ENCODE measurements at places on chromosomes 7 and 10.

- no peak for DNase-seq
Observed at GRCh38 chr10:1212571-1213141, 156.5 kb downstream of the WDR37 start.

GRCh38 chr10:11757454-11757820 is 15.3 kb downstream of the ECHDC3 start:
- no peak for DNase-seq

DNA sequence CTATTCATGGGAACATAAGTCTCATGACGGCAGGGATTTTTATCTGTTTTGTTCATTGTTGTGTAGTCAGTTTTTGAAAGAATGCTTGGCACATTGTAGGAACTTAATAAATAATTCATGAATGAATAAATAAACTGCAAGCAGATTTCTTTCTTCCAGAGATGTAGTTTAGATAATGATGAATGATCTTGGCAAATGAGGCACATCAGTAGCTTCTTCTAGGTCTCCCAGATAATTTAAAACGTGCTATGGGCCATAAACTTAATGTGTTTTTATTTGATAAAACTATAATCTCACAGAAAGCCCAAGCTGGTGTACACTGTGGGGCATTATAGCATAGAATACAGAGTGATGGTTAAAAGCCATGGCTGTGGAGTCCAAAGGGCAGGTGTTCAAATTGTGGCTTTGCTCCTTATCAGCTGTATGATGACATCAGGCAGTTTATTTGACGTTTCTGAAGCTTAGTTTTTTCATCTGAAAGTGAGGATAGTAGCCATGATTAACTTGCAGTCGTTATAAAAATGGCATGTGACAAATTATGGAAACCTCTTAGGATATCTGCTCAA is 3.5 kb downstream of the MGAM start:
- DNase-seq: no peak

GRCh38 chr7:151626422-151627115 is 106.9 kb upstream of the RHEB start:
- peak; percentile 27 for DNase-seq

- no peak for DNase-seq
Observed at GRCh38 chr7:124791426-124791825, 25.8 kb upstream of the GPR37 start.

DNA sequence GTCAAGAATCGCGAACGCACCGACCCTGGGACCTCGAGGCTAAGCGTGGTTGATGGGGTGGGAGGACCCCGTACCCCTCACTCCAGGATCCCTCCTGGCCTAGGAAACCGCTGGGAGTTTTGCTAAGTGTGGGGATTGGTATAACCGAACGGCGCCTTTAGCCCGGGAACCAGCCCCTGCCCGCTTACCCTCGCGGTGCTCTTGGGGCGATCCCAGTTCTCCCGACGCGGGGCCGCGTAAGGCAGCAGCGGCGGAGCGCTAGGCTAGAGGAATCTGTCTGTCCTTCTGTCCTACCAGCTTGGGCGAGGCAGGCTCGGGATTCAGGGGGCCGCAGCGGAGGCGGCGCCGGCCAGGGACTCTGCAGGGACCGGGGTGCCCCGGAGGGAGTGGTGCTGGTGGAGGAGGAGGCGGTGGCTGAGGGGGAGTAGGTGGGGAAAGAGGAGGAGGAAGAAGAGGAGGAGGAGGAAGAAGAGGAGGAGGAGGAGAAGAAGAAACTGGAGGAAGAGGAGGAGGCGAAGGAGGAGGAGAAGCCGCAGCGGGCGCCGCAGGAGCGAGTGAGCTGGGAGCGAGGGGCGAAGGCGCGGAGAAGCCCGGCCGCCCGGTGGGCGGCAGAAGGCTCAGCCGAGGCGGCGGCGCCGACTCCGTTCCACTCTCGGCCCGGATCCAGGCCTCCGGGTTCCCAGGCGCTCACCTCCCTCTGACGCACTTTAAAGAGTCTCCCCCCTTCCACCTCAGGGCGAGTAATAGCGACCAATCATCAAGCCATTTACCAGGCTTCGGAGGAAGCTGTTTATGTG is 439 bp upstream of the EMX2 start:
- DNase-seq: no peak

- DNase-seq: no peak
Observed at GRCh38 chr10:31399631-31400030, 80.6 kb downstream of the ZEB1 start.

DNA sequence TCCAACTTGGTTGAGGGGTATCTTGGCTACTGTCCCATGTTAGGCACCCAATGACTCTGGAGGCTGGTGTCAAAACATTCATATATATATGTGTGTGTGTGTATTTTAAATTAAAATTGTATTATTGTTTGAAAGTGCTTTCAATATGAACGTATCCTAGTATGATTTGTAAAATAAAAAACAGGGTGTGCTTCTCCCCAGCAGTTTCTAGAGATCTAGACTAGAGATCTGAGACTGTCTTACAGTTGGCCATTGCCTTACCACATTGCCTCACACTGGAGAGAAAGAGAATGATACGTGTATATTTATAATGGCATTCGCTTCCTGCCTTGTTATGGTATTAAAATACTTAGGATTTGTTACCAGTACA is 1.2 kb downstream of the BAG3 start:
- DNase-seq: peak; percentile 15

DNA sequence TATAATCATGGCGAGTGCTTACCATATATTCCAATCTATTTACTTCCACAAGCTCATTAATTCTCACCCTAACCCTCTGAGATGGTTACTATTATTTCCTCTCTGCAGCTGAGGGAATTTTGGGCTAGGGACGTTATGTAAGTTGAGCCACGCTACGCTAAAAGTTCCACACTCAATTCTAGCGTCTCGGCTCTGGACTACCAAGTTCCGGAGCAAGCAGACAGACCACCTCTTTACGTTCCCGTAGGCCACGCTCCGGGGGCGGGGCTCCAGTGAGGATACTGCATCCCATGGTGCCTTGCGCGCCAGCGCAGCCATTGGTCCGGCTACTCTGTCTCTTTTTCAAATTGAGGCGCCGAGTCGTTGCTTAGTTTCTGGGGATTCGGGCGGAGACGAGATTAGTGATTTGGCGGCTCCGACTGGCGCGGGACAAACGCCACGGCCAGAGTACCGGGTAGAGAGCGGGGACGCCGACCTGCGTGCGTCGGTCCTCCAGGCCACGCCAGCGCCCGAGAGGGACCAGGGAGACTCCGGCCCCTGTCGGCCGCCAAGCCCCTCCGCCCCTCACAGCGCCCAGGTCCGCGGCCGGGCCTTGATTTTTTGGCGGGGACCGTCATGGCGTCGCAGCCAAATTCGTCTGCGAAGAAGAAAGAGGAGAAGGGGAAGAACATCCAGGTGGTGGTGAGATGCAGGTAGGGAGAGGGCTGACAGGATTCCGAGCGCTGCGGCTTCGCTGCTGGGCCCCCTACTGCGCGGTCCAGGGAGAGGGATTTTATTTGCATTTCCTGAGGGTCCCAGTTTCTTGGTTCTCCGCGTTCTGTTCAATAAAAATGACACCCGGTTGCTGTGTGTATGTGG is at the start of gene KIF11:
Gene KIF11 (plus strand): TSS at position 370 of the 858 bp plus-strand sequence. CDS start 246 bp downstream, at position 616.
- peak; percentile 96 for DNase-seq

DNA sequence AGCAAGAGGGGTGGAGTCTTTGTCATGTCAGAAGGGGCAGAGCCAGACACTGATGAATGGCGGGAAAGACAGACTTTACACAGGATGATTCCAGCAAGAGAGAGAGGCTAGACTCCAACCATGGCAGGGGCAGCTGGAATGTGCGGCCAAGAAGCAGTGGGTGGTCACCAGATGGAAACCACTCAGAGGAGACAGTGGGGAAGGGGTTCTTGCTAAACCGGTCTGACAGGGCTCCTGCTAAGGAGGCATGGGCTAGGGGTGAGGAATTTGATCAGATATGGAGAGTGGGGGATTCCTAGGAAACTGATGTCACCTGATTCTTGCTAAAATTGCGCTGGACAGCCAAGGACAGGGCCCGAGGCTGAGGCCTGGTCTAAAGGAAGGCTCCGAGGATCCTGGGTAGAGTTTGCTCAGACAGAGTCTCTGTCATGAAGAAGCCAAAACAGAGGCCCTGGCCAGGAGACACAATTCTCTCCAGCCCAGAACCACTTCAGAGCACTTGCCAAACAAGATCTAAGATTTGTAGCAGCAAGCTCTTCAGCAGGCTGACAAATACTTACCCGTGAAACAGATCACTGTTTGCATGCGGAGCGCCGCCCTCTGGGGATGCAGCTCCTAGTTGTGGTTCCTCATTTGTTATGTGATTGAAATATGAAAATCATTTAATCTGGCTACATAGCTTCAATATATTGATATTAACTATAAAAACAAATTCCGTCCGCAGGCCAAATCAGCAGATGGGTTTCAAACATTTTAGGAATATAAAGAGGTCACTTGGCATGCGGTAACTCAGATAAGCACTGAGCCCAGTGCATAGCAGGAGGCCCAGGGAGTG is 377.0 kb downstream of the TCERG1L start:
- DNase-seq: no peak
